ENCODE measurements at places on chromosomes 2 and 18. TPM values are rescaled to one million over a fixed set of nuclear protein-coding genes. Genes with fewer than 3 reads are reported as not detected.

The ITPRIPL1 gene
- total RNA-seq = 43.4 TPM

The CD8B2 gene
- 3.7 TPM for total RNA-seq

The LDAH gene
- 31.7 TPM for total RNA-seq

The CPO gene
- not detected for total RNA-seq

The NYAP2 gene
- not detected for total RNA-seq

The HNMT gene
- not detected for total RNA-seq

The SERPINB10 gene
- total RNA-seq = not detected

The BCL11A gene
- not detected for total RNA-seq

The RNU2-63P gene
- 4.5 TPM for total RNA-seq

The STAT4 gene
- 157 TPM for total RNA-seq

The CDH19 gene
- total RNA-seq = not detected

The PCARE gene
- not detected for total RNA-seq

The TUBB8B gene
- total RNA-seq = not detected

The DYSF gene
- total RNA-seq = 4.7 TPM

The CD28 gene
- 27.2 TPM for total RNA-seq

The RAB27B gene
- total RNA-seq = 2.0 TPM

The DYNAP gene
- total RNA-seq = not detected

The HMSD gene
- not detected for total RNA-seq

The FEZ2 gene
- total RNA-seq = 20.3 TPM

The ZNF385B gene
- not detected for total RNA-seq

The RNF144A gene
- total RNA-seq = 76.9 TPM

The RFTN2 gene
- total RNA-seq = not detected

The ABCG5 gene
- not detected for total RNA-seq

The LINC00305 gene
- total RNA-seq = not detected

The RAB17 gene
- 0.16 TPM for total RNA-seq

The ZDBF2 gene
- 4.3 TPM for total RNA-seq

The ATP6V1C2 gene
- not detected for total RNA-seq

The FOXI3 gene
- not detected for total RNA-seq

The CCDC74B gene
- total RNA-seq = 3.4 TPM

The M1AP gene
- total RNA-seq = not detected

The MCM6 gene
- total RNA-seq = 144 TPM

The ALLC gene
- total RNA-seq = not detected

The FOXD4L1 gene
- 0.29 TPM for total RNA-seq

The DSEL gene
- 0.08 TPM for total RNA-seq

The RSAD2 gene
- total RNA-seq = 72.4 TPM

The REG3G gene
- not detected for total RNA-seq

The TMEM214 gene
- total RNA-seq = 73.7 TPM

The HOXD8 gene
- not detected for total RNA-seq

The COL3A1 gene
- not detected for total RNA-seq

The KCNG2 gene
- total RNA-seq = not detected

The HOXD13 gene
- not detected for total RNA-seq

The CCDC74A gene
- 10.0 TPM for total RNA-seq

The G6PC2 gene
- not detected for total RNA-seq

The POTEI gene
- not detected for total RNA-seq

The CFAP53 gene
- total RNA-seq = 0.21 TPM

Data from activated CD8-positive, alpha-beta T cell treated with anti-CD3 and anti-CD28 coated beads, Interleukin-2, amount 10 ng/mL, durations not matched to agents 7 days and 5 days (primary cell).